GM13976 (cell line): ENCODE measurements at places on chromosomes 12 and 14.

DNA sequence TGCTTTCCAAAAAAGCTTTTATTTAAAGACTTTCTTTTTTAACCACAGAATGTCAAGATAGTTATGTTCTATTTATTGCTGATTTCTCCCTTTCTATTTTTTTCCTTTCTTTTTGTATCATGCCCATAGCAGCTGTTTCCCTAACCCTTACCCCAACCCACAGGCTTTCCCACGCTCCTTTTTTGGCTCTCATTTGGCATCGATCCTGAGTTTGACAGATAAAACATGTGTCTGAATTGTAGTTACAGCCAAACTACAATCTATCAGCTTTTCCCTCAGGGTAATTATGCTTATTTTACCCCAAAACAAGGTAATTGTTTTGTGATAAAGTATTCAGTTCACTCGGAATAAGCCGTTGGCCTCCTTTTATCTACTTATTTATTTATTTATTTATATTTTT is 46.7 kb downstream of the PDE3A start:
- DNase-seq = no peak

DNA sequence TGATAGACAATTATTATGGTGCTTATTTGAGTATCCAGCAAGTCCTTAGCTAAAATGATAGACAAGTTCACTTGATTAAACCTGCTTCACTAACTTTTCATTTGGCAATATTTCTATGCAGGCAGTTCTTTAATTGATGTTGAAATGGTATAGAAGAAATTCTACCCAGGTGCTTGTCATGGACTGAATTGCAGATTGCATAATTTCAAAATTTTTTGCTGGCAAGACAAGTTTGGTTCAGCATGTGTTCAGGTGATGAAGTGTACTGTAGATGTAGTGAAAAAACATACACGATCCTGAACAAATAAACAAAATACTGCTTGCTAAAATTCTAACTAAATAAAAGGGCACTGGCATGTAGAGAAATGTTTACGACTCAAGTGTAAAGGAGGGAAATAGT is 189.0 kb downstream of the FOXA1 start:
- no peak for DNase-seq

- DNase-seq = no peak
These were observed 132.9 kb downstream of the CEP83 start for GRCh38 chr12:94326727-94327126.

DNA sequence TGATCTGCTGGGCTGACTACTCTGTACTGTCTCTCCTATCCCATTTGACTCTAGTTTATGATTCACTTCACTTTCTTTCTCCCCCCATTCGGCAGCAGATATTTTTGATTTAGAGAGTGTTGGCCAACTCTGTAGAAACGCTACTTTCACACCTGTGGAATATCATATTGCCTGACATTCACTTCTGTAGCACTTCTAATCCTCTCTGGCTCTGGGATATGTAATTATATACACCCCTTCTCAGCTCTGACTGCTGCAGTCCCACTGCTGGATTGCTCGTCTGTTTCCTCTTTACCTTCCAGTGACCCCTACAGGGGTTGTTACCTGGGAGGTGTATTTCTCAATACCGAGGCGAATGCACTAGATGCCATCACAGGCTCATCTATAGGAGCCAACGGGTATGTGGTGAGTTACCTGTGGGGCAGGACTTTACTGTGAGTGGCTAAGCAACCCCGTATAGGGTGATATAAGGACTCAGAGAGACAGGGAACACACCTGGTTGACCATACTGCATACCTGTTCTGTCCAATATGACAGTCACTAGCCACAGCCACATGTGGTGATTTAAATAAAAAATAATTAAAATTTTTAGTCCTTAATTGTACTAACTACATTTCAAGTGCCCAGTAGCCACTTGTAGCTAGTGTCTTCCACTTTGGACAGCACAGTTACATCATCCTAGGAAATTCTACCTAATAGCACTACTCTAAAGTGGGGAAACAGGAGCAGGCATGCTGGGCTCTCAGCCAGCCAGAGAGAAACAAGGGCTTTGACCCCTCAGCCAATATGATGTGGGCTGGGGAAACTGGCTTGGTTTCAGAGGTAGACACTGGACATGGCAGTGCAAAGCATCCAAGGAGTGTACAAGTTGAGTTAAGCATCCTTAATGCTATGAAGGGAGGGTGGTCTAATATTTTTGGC is 95.0 kb downstream of the C12orf75 start:
- DNase-seq = no peak

- no peak for DNase-seq
These were observed 32.1 kb upstream of the PPM1H start for GRCh38 chr12:62966990-62967506.

GRCh38 chr12:77151030-77151429 is 85.7 kb upstream of the E2F7 start:
- DNase-seq = no peak

- DNase-seq = no peak
These were observed 448.1 kb downstream of the ADAMTS20 start for GRCh38 chr12:43103866-43104265.

DNA sequence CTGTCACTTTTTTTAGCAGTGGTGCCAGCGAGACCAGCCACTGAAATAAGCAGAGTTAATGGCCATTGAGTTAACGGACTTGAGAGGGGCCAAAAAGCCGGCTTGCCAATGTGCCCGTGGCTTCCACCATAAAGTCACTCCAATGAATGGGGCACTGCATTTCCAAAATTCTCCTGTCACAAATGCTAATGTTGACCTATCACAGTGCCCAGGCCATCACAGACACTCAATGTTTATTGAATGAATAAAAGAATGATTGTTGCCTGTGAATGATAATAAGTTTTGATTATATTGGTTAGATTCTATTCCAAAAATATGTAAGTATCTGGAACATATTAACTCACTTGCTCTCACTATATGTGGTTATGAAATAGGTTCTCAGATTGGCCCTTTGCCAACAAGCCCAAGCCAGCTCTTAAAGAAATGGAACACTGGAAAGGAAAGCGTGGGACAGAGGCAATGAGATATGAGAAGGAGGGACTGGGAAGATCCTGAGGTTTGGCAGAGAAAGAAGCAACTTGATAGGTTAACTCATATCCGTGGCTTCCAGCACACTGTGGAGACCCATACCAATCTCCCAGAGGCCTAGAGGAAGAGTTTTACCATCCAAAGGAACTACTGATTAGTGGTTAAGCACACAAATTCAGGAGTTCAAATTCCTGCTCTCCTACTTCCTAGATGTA is 108.7 kb downstream of the BTG1 start:
- DNase-seq = no peak

GRCh38 chr14:104334424-104335161 is 196.2 kb downstream of the KIF26A start:
- DNase-seq = no peak

- no peak for DNase-seq
These were observed 143.0 kb downstream of the KITLG start for GRCh38 chr12:88437226-88437625.

GRCh38 chr12:21828136-21828775 is 53.8 kb upstream of the KCNJ8 start:
- no peak for DNase-seq

DNA sequence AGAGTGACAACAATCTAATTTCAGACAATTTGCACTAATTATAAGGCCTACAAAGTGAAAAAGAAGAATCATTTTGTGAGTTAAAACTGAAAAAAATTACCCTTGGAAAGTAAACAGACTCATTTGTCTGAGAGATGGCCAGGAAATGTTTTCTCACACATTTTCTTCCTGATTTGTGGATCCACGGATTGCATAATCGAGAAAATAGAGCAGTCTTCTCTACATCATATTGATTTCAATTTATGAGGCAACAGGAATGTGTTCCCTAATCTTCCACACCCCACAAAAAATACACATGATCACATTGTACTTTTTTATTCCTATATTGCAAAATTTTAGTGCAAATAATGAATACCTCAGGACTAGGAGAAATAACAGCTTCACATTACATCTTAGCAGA is 160.8 kb downstream of the CCER1 start:
- DNase-seq = no peak

- DNase-seq = no peak
These were observed 336.7 kb downstream of the GALC start for GRCh38 chr14:87656315-87656714.

GRCh38 chr14:40758076-40758475 is 848.6 kb upstream of the LRFN5 start:
- DNase-seq = no peak

- DNase-seq = no peak
These were observed 168.7 kb downstream of the PHLDA1 start for GRCh38 chr12:75862692-75863471.

- no peak for DNase-seq
These were observed 399.1 kb downstream of the PAWR start for GRCh38 chr12:79291711-79292110.

GRCh38 chr12:113322343-113322742 is 12.6 kb downstream of the SLC8B1 start:
- DNase-seq = no peak

DNA sequence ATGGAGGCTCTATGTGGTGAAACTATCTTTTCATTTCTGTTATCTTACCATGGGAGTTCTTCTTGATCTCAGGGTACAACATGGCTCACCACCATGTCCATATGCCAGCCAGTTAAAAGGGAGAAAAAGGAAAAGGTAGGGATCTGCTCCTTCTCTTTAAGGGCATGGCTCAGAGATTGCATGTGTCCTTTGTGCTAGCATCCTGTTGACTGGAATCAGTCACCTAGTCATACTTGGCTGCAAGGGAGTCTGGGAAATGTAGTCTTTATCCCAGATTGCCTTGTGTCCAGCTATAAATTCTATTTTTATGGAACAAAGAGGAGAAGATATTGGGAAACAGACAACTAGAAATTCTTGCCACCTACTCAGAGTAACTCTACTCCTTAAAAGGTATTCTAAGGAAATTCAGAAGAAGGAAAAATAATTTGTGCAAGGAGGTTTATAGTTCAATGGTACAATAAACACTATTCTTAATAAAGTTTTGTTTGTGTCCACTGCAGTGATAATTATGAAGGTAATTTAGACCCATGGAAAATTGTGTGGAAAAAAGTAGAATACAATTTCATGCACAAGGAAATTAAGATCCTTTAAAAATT is 86.4 kb upstream of the RPH3A start:
- DNase-seq = no peak

DNA sequence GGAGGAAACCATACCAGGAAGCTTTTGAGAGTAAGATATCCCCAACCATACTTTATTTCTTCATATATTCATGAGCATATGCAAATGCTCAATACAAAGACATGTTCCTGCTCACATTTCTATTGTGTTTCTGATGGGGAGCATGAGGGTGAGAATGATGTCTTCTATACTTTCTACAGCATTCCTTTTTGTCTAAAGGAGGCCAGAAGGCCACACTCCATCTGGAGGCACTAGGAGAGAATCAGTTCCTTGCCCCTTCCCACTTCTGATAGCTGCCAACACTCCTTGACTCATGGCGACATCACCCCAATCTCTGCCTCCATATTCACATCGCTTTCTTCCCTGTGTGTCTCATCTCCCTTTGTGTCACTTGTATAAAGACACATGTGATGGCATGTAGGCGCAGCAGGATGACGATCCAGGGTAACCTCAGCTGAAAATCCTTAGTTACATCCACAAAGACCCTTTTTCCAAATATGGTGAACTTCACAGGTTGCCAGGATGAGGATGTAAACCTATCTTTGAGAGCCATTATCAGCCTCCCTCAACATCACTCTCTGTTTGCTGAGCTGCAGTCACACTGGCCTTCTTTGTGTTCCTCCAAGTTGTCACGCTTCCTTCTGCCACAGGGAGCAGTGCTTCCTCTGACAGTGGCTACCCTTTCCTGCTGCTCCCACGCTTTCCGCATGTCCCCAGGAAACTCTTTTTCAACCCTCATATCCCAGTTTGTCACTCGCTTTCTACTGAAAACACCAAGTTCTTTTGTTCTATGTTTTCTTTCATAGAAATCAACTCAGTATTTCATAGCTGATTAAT is 96.9 kb downstream of the STXBP6 start:
- no peak for DNase-seq

- DNase-seq = no peak
These were observed 5.1 kb downstream of the JPH4 start for GRCh38 chr14:23573384-23574015.

DNA sequence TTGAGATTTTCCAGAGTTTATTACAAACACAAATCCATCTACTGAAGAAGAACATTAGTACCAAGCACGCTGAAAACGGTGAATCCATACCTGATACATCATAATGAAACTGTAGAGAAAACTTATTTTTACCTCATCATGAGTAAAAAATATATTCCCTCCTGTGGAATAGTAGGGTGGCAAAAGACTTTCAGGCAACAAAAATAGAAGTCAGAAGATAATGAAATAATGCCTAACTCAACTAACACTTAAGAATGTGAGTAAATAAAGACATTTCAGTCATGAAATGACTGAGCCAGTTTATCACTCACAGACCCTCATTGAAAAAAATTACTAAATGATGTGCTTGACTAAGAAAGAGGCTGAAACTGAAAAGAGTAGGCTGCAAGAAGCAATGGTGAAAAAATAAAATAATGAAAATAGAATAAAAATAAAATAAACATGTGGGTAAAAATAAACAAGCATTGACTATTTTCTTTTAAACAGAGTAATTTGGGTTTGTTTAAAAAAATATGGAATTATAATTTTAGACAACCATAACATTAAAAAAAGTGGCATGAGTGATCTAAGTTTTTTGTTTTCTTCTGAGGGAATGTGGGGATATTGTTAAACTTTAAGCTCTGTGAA is 148.6 kb downstream of the ASCL1 start:
- DNase-seq = peak; percentile 48

DNA sequence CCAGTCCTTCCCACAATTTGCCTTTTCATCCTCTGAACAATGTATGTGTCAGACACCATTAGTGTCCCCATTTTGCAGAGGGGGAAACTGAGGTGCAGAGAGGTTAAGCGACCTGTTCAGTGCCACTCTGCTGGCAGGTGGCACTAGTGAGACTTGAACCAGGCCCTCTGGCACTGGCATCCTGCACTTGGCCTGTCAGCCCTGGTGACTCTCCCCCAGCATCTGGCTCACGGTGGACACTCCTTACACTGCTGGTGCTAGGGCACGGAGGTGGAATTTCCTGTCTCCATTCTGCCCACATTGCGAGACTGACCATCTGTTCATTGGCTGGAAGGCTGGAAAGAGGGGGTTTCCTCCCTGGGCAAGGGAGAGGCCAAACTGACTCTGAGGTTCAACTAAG is 48.7 kb downstream of the CCNK start:
- DNase-seq = no peak
